ENCODE measurements at places on chromosomes 4 and X.

DNA sequence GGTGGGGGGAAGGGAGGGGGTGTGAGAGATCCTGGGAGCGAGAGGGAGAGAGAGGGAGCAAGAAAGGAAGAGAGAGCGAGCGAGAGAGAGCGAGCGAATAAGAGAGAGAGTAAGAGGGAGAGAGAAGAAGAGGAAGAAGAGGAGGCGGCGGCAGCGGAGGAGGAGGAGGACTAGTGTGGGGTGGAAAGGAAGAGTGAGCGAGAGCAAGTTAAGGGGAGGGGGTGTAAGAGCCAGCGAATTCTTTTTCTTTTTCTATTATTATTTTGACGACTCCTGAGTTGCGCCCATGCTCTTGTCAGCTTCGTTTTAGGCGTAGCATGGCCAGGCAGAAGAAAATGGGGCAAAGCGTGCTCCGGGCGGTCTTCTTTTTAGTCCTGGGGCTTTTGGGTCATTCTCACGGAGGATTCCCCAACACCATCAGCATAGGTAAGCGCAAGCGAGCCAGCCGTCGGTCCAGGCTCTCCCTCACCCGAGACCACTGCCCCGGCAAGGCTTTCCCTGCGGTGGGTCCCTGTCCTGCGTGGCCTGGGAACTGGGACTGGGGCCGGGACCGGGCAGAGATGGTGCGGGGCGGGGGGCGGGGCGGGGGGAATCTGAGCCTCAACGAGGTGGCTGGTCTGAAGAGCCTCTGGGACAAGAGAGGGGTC lies at the start of gene GRIA3:
GRIA3 (plus strand) TSS at position 60 of the 647 bp plus-strand sequence; CDS start at position 318, 258 bp downstream.
- DNase-seq = no peak

DNA sequence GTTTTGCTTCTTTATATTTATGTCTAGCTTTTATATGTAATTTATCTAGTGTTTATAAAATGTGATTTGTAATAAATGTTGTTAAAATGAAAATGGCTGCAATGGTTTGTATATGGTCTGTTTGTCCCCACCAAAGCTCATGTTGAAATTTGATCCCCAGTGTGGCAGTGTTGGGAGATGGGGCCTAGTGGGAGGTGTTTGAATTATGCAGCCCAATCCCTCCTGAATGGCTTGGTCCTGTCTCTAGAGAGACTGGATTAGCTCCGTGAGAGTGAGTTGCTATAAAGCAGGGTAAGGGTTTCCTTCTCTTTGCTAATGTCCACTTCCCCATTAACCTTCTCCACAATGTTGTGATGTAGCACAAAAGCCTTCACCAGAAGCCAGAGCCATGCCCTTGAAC lies 30.0 kb upstream of the JADE3 start:
- no peak for DNase-seq

GRCh38 chrX:39477762-39478120 lies 620.0 kb downstream of the BCOR start:
- no peak for DNase-seq

- DNase-seq = no peak
These were observed 206.2 kb downstream of the TENM3 start for GRCh38 chr4:182449186-182449929.

Data from activated T-helper 1 cell treated with anti-CD3 and anti-CD28 coated beads, Interleukin-2, amount 50 U/mL, for 16 hours (primary cell).